ENCODE measurements at places on chromosomes 5 and 9. TPM values are rescaled to one million over a fixed set of nuclear protein-coding genes. Genes with fewer than 3 reads are reported as not detected.

GRCh38 chr5:67182301-67182790 is 14.3 kb downstream of the CD180 start:
- DNase-seq = no peak

DNA sequence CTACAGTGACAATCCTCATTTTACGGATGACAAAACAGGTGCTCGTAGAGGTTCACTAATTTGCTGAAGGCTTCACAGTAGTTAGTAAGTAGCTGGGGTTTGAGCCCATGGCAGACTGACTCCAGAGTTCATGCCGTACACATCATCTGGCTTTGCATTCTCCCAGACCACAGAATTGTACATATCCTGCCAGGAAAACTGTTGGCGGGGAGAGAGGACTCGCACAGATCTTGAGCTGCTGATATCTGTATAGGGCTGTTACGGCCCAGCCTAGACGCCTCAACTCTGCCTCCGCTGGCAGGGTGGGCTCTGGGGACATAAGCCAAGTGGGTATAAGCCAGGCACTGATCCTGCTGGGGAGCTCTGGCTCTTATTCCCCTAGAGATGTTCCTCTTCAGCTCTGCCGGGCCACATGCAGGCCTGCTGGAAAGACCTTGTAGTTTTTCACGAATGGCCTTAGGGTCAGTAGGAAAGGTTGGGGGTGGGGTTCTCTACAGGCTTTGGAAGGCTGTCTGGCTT is 16.3 kb downstream of the LARP1 start:
- peak; percentile 42 for DNase-seq

DNA sequence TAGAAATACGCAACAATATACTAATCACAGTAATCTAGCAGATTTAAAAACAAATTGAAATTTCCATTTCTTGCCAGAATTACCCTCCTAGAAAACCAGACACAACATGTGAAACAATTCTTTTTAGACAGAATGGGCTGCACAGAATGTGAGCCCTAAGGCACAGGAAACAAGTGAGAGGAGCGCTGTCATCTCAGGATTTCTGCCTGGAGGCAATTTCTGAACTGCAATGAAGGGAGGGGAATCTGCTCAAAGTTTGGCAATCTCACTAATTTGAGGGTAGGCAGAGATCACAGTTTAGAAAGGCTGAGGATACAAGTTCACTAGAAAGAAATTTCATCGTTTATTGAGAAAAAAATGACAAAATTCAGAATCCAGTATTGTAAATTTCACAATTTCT is 70.3 kb downstream of the INIP start:
- DNase-seq = no peak

TLE1 gene
- total RNA-seq = 345 TPM

GRCh38 chr9:132762896-132763295 is 92.6 kb downstream of the GTF3C4 start:
- DNase-seq = no peak

DNA sequence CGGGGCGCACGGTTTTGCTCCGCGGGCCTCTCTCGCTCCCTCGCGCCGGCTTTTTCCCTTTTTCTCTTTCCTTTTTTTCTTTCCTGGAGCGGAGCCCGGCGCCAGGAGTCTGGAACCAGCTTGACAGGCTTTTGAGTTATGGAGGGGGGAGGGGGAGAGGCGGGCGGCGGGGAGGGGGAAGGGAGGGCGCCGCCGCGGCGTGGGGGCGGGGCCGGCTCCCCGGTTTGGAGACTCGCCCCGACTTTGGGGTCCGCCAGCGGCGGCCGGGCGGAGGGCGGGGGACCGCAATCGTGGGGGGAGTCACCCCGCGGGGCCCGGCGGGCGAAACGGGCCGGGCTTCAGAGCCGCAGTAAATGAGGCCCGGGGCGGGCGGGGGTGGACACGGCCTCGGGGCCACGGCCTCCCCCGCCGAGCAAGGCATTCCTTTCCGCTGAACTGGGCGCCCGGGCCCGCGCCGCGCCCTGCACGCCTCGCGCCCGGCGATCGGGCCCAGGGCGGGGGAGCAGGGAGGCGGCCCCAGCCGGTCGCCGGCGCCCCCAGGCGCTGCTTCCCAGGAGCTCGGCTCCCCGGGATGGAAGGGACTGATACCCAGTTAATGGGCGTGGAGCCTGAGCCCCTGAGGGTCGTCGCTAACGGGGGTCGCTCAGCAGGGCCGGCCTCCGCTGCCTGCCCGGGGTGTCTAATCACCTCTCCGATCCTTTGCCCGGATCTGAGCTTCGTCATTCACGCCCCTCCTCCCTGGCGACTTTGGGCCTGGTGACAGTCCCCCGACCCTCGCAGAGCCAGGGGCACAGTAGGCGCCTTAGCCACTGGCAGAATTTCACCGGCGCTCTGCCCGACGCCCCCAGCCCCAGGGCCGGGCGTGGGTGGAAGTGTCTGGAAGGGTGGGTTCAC is 138.1 kb downstream of the C9orf50 start:
- peak; percentile 65 for DNase-seq

GRCh38 chr5:96829297-96829696 is 21.6 kb upstream of the ERAP1 start:
- no peak for DNase-seq

DNA sequence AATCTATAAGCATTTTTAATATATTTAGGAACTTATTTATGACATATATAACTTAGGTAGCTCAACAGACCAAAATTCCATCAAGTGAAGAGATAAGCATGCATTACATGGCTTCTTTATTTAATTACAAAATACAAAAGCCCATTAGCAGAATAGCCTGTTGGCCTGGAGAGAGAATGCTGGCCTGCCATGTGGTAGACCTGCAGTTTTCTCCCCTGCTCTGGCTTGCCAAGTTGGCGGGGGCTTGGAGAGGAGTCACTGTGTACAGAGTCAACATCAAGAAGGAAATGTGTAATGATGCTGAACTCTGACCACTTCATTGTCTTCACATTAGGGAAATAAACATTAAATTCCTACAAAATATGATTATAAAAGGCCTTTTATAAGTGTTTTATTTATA is 69.8 kb upstream of the CNTLN start:
- DNase-seq = peak; percentile 27

DNA sequence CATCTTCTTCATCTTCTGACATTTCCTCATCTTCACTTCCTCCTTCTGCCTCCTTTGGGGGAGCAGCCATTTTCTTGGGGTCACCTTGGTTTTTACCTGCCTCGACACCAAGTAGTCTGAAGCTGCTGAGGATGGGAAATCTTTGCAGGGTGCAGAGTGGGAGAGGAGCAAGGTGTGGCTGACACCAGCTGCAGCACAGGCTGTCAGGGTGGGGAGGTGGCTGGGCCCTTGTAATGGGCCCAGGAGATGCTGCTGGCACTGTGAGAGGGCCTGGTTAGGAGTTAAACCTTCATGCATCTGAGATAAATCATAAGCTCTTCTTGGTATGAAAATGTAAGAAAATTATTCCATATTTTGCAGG is 7.7 kb downstream of the RABL6 start:
- DNase-seq = no peak

IL9 gene
- total RNA-seq = not detected

MTAP gene
- total RNA-seq = 48.1 TPM

DNA sequence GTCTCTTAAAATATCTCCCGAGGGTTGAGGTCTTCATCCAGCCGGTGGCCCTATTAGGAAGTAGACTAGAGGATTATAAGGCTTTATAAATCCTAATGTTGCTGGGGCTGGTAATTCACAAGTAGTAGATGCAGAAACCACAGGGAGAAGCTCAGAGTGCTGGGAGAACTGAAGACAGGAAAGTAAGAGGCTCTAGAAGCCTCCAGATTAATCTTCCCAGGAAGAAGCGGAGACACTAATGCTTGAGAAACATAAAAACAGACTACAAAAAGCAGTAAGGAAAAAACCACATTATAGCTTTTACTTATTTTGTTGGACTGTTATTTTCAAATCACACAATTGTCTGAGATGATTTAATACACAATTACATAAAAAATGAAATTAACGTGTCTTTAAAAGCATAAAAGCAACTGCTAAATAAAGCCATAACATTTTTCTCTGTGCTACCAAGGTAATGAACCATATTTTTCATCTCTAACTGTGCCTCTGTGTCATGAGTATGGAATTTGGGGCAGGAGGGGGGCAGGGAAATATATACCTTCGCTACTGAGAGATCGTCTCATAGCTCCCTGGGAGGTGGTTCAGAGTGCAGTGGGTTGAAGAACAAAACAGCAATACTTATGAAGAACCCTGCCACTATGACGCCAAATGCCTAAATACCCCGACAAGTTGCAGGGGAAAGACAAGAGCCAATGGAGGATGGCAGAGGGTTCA is 806.2 kb upstream of the WWC1 start:
- DNase-seq = no peak

DNA sequence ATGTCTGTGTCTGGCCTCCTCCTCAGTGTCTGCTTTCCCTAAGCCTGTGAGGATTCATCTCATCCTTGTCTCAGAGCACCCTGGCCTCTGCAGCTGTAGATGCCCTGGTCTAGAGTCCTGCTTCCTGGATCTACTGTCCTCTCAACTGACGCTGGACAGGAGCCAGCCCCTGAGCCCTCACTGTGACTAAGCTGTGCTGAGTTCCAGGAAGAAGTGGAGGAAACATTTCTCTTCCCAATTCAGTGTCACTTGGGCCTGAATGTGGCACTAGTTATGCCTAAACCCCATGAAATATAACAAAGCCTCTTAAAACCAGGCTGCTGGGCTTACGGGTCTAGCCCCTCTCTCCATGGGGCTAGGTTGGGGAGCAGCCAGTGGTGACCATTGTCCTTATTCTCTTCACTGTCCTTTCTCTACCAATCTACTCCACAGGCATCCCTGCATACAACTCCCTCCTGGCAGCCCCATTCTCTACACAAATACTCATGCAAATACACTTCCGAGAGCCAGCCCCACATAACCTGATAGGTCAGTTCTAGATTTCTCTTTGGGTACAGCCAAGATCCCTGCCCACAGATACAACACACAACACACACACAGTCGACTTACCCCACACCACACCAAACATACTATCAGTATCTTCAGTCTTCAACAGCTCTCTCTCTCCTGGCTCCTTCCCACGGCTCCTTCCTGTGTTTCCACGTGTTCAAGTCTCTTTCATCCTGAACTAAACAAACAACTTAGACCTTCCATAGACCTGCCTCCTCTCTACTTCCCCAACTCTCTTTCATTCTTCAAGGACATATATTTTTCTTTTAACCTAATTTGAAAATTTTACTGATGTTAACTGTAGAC is 220.8 kb downstream of the SNX18 start:
- DNase-seq = no peak

DNA sequence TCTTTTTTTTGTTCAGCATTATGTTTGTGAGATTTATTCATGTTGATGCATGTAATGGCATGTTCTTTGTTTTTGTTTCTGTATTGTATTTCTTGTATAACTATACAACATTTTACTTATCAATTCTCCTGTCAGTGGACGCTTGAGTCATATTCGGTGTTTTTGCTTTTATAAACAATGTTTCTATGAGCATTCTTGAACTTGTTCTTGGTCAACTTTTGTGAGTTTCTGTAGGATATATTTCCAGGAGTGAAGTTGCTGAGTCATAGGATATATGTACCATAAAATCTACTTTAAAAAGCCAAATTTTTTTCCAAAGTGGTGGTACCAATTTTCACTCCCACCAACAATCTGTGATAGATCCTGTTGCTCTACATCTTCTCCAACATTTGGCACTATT is 104.8 kb downstream of the VCAN start:
- DNase-seq = no peak

IFNA8 gene
- total RNA-seq = not detected

- DNase-seq = no peak
These were observed 20.9 kb downstream of the NDUFA8 start for GRCh38 chr9:122138560-122139268.

GRCh38 chr5:134100283-134101091 is 14.0 kb upstream of the TCF7 start:
- DNase-seq = no peak

DNA sequence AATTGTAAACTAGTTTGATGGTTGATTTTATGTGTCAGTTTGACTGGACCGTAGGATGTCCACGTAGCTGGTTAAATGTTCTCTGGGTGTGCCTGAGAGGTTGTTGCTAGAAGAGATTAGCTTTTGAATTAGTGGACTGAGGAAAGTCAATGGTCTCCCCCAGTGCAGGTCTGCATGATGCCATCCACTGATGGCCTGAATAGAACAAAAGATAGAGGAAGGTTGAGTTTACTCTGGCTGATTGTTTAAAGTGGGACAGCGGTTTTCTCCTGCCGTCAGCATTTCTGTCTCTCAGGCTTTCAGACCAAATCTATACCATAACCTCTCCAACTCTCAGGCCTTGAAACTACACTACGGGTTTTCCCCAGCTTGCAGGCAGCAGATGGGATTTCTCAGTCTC is 899.2 kb upstream of the WWC1 start:
- no peak for DNase-seq

DRD1 gene
- not detected for total RNA-seq

- no peak for DNase-seq
These were observed 41.5 kb downstream of the SH3PXD2B start for GRCh38 chr5:172412724-172413286.

DNA sequence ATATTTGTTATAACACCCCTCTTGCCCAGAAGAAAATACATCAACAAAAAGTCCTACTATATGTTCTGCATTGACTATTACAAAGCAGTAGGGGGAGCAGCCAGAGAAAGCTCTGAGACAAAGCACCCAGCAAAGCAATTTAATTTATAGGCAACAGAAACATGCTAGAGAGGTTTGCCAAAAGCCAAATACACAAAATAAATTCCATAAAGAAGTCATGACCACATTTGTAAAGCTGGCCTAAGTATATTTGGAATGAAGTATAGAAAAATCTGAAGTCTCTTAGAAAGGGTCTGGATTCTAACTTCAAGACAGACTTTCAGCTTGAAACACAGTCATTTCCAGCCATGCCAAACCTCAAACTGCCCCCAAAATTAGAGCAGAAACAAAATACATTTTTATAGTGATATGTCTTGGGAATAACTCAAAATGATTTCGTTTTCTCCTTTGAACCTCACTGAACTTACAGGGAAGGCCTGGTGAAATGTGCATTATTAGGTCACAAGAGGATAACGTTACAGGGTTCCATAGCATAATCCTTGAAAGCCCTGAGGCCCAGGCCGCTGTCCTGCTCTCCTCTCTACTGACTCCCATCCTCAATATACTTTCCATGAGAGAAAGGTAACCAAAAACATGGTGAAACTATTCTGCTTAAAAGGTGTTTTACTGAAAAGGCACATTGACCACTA is 451.8 kb downstream of the RAB3C start:
- no peak for DNase-seq

DAPK1 gene
- 384 TPM for total RNA-seq

GRCh38 chr5:135750506-135750905 is 84.0 kb upstream of the SLC25A48 start:
- DNase-seq = no peak

PCDHA4 gene
- total RNA-seq = 29.7 TPM

DNA sequence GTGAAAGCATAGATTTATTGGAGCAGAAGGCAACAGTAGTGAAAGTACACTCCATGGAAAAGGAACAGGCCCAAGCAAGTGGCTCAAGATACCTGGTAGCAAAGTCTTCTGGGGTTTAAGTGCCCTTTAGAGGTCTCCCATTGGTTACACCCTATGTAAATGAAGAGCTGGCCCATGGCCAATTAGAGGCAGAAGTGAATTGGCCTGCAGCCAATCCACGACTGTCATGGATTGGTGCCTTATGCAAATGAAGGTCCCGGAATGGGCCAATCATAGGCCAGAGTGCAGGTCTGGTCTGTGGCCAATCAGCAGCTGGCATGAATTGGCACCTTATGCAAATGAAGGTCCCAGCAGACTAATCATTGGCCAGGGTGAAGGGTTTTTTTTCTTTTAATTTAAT is 64.2 kb upstream of the PCSK5 start:
- no peak for DNase-seq

HMGXB3 gene
- total RNA-seq = 48.6 TPM
